ENCODE measurements at places on chromosomes 1 and 21.

DNA sequence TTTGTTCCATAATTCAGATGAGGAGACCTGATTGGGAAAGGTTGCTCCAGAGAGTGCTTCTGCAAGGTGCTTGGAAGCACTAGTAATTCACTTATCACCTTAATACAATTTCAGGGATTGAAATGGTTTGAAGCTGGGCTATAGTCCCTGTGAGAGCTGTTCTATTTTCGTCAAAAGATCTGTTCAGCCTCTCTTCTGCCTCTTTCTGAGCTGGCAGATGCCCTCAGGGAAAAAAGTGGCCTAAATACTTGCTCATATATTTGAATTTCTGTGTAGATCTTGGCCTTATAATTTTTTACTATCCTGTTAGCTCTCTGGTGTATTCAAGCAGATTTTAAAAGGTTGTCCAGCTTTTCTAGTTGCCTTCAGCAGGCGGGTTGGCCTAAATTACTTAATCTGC, 22.3 kb downstream of the C1orf146 start:
- no peak for DNase-seq

DNA sequence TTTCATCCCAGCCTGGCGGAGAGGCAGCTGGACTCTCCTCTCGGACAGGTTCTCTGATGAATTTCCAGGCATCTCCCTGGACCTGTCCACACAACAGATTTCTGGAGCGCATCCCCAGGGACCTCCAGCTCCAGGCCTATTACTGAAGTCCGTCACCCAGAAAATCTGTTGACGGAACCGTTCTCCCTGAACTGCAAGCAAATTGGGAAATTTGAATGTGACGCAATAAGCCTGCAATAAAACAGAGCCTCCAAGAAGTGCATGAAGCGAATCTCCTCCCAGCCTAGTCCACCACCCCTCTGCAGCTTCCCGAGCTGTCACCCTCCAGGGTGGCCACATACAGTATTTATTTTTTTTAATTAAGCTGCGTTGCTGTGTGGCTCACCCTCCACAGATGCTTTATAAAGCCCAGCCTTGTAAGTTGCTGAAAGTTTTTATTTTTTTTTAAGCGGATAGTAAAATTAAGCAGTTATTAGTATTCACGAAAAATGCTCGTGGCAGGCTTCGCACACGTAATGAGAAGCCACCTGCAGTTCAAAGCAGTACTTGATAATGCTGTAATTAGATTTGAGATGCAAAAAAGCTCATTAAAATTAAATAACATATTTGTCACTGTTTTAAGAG, 173.3 kb downstream of the CAMTA1 start:
- no peak for DNase-seq

GRCh38 chr1:197336571-197336970, 68.5 kb downstream of the CRB1 start:
- no peak for DNase-seq

DNA sequence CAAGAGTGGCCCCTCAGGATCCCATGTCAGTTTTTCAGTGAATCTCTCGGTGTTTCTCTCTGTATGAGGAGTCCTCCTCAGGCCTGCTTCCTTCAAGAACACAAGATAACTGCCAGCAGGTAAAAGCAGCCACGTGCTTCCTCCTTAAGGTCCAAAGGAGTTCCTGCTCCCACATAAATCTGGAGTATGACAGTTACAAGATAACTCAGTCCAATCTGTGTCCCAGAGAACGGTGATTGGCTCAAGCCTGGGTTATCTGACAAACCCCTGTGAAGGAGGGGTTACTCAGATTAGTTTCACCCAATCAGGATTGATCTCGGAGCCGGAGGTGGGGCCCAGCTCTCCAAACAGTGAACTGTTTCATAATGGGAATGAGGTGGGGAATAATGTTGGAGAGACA, 5.8 kb upstream of the ANKRD13C start:
- DNase-seq = no peak

- no peak for DNase-seq
Measured at GRCh38 chr1:180360333-180361075, 130.4 kb downstream of the LHX4 start.

DNA sequence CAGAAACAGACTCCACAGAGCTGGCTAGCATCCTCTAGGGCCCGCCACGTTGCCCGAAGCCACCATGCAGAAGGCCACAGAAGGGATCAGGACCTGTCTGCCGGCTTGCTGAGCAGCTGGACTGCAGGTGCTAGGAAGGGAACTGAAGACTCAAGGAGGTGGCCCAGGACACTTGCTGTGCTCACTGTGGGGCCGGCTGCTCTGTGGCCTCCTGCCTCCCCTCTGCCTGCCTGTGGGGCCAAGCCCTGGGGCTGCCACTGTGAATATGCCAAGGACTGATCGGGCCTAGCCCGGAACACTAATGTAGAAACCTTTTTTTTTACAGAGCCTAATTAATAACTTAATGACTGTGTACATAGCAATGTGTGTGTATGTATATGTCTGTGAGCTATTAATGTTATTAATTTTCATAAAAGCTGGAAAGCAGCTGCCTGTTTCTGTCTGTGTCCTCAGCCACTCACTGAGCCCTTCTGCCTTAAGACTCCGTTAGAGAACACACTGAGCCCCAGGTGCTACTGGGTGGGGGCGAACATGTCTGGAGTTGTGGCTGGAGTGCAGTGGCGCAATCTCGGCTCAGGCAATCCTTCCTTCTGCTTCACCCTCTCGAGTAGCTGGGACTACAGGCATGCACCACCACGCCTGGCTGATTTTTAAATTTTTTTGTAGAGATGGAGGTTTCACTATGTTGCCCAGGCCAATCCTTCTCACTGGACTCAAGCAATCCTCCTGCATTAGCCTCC, 14.8 kb downstream of the MFSD2A start:
- no peak for DNase-seq

DNA sequence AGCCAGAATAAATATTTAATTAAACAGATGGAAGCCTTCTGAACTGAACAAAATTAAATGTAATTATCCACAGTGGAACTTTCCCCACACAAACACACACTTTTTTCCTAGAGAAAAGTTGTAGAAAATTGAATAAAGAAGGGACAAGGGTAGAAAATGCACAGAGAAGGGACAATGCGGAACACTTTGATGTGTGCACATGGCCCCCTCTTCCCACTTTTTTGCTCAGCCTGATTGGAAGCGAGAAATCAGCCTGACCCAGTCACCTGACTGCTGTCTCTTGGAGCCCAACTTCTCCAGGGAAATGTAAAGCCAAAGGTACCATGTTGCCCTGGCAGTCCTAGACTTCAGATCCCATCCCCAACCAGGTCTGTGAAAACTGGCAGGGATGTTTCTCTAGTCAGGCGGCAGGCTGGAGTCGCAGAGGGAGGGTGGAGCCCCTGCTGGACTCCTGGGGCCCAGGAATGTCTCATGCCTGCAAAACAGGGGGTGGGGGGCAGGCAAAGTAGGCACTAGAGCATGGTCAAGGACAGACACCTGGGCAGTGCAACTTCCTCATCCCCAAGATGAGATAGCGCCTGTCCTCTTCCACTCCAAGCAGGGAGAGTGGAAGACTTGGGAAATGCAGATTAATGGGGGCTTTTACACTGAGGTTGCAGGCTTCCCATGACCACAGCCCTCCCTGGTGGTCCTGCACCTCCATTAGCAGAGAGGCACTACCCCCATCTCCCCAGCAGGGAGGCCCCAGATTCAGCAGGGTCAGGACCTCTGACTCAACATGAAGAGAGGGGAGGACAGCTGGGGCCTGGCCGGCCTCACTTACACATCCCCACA, 2.8 kb downstream of the CERS2 start:
- no peak for DNase-seq

- no peak for DNase-seq
Measured at GRCh38 chr1:117646007-117646811, 40.4 kb downstream of the TENT5C start.
